ENCODE measurements at places on chromosomes 7 and 10. TPM values are rescaled to one million over a fixed set of nuclear protein-coding genes. Genes with fewer than 3 reads are reported as not detected.

DNA sequence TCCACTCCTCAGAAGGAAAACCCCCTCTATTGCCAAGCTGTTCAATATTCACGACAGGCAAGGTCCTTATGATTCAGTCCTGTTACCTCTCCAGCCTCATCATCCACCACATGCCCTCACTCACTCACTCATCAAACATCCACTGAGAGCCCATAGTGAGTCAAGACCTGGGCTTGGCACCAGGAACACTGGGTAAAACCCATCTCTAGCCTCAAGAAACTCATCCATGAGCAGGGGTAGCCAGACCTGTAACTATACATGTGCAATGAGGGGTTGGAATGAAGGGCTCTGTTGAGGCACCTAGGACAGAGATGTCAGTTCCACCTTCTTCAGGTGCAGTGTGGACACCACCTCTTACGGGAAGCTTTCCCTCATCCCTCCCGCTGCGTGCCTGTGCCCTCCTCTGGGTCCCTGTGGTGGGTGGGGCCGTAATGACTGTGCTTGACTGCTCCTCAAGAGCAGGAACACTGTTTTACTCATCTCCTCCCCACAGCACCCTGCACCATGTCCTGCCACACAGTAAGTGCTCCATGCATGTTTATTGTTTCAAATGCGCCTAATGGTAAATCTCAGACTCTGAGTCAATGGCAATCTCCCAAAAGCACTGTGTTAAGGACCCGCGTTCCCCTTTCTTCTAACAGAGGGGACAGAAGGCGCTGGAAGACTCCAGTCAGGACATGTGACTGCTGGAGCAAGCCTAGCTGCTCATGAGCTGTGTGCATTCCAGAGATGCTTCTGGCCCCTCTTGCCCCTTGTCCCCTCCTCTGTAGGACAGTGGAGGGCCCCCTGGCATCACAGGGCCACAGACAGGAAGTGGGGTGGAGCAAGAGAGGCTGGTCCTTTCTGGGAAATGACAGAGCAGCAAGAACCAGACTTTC is 95.4 kb downstream of the HIPK2 start:
- H3K36me3 ChIP-seq = no peaks in the 10 kb centered on the region
- DNase-seq = no peak
- H3K4me3 ChIP-seq = no peak overlapping the region
- H3K27ac ChIP-seq = peak overlapping the region; percentile 85
- H3K4me1 ChIP-seq = peaks cover 28% of the 10 kb centered on the region

GRCh38 chr10:116162851-116163250 is 110.2 kb downstream of the GFRA1 start:
- H3K36me3 ChIP-seq = no peaks in the 10 kb centered on the region
- H3K4me3 ChIP-seq = no peak overlapping the region
- no peaks in the 10 kb centered on the region for H3K4me1 ChIP-seq
- no peak for DNase-seq

DNA sequence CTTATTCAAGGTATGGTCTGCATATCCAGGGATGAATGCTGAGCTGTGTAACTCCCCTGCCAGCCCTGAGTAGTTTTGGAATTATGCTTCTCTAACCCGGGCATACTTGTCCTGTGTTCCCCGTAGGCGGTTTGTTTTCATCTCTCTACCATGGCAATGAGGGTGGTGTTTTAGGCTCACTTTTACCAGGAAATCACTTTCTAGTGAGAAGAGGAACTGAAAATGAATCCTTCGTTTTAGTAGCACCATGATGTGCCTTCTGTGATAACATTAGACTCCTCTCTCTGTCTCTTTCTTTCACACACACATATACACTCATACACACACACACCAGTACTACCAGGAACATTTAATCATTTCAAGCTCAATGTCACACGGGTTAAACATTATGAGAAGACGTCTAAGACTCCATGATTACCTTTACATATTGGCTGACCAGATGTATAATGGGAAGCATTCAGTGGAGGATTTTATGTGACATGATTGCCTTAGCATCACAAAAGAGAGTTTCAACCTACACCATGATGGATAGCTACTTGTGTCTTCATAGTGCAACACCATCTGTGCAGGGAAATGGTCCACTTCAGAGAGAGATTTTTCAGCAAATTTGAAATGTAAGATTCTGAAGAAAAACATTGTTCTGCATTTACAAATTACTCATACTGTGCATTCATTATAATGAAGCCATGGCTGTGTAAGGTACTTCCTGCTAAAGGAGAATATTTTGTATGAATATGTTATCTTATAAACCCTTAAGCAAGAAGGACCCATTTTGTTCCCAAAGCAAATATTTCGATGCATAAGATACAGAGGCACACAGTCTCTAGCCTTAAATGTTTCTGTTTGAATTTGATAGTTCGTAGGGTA is 31.0 kb upstream of the PFKP start:
- no peak overlapping the region for H3K4me3 ChIP-seq
- H3K27ac ChIP-seq = no peak overlapping the region
- no peak for DNase-seq
- H3K36me3 ChIP-seq = no peaks in the 10 kb centered on the region
- H3K27me3 ChIP-seq = no peaks in the 10 kb centered on the region

GRCh38 chr7:100884736-100885439 is 4.6 kb downstream of the UFSP1 start:
- H3K4me3 ChIP-seq = no peak overlapping the region
- DNase-seq = no peak

GRCh38 chr7:105250706-105251105 is 138.0 kb downstream of the SRPK2 start:
- no peak for DNase-seq
- no peak overlapping the region for H3K27ac ChIP-seq
- no peaks in the 10 kb centered on the region for H3K27me3 ChIP-seq
- H3K4me1 ChIP-seq = peaks cover 7% of the 10 kb centered on the region

GRCh38 chr7:148962823-148963582 is 65.3 kb downstream of the PDIA4 start:
- peak overlapping the region; percentile 69 for H3K4me3 ChIP-seq
- peaks cover 13% of the 10 kb centered on the region for H3K4me1 ChIP-seq
- H3K36me3 ChIP-seq = no peaks in the 10 kb centered on the region

DNA sequence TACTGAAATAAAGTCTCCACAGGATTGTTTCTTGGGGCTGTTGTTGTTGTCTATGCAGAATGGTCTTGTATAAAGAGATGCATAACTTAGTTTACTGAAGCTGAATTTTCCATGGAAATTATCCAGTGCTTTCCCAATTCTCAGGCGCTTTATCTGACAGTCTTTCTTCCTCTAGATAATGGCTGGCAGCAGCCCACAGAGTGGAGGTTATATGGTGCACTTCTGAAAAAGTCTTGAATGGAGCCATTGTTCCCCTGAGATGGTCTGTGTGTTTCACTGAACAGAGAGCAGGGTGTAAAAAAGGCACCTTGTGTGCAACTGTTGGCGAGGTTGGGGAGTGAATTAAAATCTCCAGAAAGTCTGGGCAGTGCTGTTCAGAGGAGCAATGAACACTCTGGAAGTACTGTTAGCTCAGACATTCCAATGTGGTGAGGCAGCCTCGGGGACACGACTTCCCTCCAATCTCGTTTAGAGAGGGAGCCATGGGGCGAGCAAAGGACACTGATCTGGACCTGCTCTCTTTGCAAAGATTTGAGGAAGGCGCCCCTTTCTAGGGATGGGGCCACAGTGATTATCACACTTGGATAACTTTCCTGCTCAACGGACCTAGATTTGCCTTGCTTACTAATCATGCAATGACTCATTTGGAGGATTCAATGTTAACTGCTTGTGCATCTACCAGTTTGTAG is 2.0 kb upstream of the PLCE1 start:
- peaks cover 12% of the 10 kb centered on the region for H3K4me1 ChIP-seq
- no peaks in the 10 kb centered on the region for H3K36me3 ChIP-seq
- DNase-seq = no peak
- H3K27me3 ChIP-seq = peaks cover 2% of the 10 kb centered on the region
- H3K4me3 ChIP-seq = no peak overlapping the region

DNA sequence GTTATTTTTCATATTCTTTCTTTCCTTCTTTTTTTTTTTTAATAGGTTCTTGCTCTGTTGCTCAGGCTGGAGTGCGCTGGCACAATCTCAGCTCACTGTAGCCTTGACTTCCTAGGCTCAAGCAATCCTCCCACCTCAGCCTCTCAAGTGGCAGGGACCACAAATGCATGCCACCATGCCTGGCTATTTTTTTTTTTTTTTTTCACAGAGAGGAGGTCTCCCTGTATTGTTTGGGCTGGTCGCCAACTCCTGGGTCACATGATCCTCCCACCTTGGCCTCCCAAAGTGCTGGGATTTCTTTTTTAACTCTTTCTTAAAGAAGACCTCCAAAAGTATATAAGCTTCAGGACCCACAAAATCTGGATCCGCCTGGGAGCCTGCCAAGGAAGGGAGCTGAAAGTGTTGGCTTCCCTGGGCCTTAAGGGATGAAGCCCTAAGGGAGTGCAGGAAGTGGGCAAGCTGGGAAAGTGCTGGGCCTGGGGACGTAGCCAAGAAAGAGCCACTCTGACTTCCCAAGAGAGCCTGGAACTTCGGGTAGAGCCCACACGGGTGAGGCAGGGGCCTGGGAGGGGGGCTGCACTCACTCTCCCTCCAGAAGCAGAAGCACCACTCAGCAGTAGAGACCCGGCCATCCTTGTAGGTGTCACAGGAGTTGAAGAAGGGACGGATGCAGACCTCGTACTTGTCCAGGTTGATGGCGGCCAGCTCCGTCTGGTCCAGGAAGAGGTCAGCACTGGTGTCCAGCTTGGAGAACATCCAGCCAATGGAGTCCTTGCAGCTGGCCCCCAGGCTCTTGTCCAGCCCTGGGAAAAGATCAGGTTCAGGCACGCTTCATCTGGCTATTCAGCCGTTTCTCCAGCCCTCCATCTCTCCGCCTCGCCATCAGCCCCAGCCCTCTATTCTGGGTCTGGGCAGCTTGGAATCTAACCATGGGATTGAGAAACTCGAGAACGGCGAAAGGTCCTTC is 21.8 kb downstream of the SPOCK2 start:
- DNase-seq = no peak
- H3K27me3 ChIP-seq = no peaks in the 10 kb centered on the region
- H3K36me3 ChIP-seq = no peaks in the 10 kb centered on the region
- peaks cover 3% of the 10 kb centered on the region for H3K4me1 ChIP-seq

DNA sequence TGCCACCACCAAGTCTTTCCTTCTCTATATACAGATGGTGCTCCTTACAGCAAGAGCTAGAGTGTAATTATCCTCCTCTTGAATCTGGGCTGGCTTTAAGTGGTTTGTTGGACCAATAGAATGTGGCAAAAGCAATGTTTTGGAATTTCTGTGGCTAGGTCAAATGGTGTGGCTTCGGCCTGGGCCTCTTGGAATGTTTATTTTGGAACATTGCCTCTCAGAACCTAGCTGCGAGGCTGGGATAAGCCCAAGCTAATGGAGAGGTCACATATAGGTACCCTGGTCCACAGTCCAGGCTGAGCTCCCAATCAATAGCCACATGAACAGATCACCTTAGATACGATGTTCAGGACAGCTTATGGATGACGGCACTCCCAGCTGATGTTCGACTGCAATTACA is 556.7 kb downstream of the TYW1 start:
- no peaks in the 10 kb centered on the region for H3K36me3 ChIP-seq
- H3K27ac ChIP-seq = no peak overlapping the region
- H3K4me3 ChIP-seq = no peak overlapping the region
- H3K4me1 ChIP-seq = no peaks in the 10 kb centered on the region
- H3K27me3 ChIP-seq = no peaks in the 10 kb centered on the region

- no peak overlapping the region for H3K27ac ChIP-seq
- H3K27me3 ChIP-seq = no peaks in the 10 kb centered on the region
- H3K4me3 ChIP-seq = no peak overlapping the region
- no peak for DNase-seq
Measured at GRCh38 chr7:134255814-134256213, 60.9 kb downstream of the SLC35B4 start.

GRCh38 chr7:36395171-36395894 is 5.7 kb downstream of the ANLN start:
- no peak overlapping the region for H3K27ac ChIP-seq
- DNase-seq = no peak
- peaks cover 3% of the 10 kb centered on the region for H3K4me1 ChIP-seq
- H3K36me3 ChIP-seq = no peaks in the 10 kb centered on the region
- H3K27me3 ChIP-seq = no peaks in the 10 kb centered on the region

DNA sequence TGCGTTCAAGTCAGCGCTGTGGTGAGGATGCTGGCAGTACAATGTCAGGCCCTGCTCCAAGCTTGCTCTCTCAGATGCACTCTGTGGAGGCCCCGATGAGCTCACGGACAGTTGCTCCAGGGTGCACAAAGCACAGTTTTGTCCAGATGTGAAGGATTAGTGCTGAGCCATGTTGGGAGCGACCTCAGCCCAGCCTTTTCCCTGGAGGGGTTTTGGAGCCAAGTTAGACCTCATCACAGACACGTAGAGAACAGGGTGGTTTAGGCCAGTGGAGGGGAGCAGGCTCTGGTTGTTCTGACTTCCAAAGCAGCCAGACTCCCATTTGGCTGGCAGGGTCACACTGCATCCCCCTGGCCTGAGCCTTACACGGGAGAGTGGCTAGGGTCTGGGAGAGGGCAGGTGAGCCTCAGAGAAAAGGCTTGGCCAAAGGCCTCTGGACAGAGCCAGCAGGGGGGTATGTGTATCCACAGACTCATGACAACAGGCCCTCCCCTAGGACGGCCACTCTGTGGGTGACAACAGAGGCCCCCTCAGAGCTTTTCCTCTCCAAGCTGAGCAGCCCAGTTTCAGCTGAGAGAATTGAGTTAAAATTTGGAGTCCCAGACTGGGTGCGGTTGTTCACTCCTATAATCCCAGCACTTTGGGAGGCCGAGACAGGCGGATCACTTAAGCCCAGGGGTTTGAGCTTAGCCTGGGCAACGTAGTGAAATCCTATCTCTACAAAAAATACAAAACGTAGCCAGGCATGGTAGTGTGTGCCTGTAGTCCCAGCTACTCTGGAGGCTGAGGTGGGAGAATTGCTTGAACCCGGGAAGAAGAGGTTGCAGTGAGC is 4.7 kb downstream of the PLAC9 start:
- H3K4me3 ChIP-seq = no peak overlapping the region
- DNase-seq = no peak
- H3K4me1 ChIP-seq = peaks cover 6% of the 10 kb centered on the region
- no peaks in the 10 kb centered on the region for H3K27me3 ChIP-seq

DNA sequence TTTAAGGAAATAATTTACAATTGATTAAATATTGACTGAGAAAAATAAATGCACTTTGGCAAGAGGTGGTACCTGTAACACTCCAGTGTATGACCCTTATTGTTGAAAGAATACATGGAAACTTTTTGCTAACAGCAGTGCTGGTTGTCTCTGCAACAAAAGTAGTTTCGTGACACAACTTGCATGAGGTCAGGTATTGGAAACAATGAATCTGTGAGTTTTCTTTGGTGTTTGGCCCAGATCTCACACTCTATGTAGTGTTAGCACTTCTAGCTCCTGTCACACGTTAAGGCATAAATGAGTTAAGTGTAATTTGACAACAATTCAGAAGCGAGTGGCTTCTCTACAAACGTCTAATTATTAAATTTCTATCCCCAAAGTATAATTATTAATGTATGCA is 137.7 kb upstream of the MDFIC start:
- H3K4me3 ChIP-seq = no peak overlapping the region
- DNase-seq = no peak
- no peak overlapping the region for H3K27ac ChIP-seq
- H3K36me3 ChIP-seq = no peaks in the 10 kb centered on the region

Gene WDR11
- total RNA-seq = 51.0 TPM

Gene MYO3A
- total RNA-seq = 0.33 TPM

Gene SPDYE1
- total RNA-seq = not detected

Gene GPC2
- total RNA-seq = 0.33 TPM

Gene NEBL
- total RNA-seq = 1.8 TPM

Gene CALN1
- total RNA-seq = 0.14 TPM

Gene HABP2
- total RNA-seq = 247 TPM

Gene PTPN20
- 1.4 TPM for total RNA-seq

Gene SPAM1
- total RNA-seq = not detected

Gene AFAP1L2
- 1.8 TPM for total RNA-seq

All from liver (tissue), 10 donors.